NCI-H748 treated with DMSO at 0.1 percent for 48 hours (cell line): ENCODE measurements at places on chromosomes 7 and 10.

DNA sequence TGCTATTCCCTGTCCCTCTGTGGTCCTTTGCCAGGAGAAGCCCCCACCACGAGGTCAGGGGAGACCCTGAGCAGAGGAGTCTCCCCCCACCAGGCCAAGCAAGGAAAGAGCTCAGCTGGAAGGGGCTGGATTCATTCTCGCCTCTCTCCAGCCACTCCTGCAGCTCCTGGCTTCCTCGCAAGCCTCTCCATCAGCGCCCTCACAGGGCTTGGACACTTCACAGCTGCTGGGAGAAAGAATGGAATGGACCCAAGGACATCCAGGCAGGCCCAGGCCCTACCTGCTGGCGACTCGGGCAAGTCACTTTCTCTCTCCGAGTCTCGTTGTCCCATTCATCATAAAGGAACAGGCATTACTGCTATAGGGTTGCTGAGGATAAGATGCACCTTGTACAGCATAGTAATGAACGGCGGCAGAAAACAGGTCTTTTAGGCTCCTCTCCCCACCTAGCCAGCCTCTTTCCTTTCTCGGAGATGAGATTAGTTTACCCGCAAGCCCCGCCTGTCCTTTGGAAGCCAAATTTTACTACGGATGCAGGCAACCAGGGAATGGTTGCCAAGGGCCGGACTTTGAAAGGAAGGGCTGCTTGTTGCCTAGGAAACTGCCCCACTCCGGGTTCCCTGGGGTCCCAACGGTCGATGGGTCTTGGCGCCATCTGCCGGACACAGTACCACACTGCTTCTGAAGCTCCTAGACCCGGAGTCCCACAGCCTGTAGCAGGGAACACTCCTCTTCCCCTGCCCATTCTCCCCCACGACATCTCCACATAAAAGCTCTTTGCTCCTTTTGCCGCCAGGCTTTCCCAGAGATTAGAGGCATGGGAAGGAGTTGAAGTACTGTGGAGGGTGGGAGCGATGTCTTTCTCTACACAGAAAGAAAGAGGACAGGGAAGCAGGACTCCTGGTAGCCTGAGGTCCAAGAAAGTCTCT is 22.3 kb downstream of the IMPDH1 start:
- DNase-seq = peak; percentile 82

GRCh38 chr7:50267525-50268041 is 36.9 kb upstream of the IKZF1 start:
- DNase-seq = no peak

DNA sequence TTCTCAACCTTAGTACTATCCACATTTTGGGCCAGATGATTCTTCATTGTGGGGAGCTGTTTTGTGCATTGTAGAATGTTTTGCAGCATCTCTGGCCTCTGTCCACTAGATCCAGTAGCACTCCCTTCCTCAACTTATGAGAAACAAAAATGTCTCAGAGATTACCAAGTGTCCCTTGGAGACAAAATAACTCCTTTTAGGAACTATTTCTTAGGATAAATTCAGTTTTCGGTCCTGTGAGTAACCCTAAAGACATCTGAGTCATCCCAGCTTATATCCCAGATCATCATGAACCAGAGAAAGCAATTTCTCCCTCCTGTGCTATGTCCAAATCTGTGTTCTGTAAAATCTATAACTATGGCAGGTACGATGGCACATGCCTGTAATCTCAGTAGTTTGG is 266.6 kb upstream of the PHYHIPL start:
- DNase-seq = no peak

GRCh38 chr7:18648849-18649758 is 153.6 kb downstream of the HDAC9 start:
- DNase-seq = no peak

DNA sequence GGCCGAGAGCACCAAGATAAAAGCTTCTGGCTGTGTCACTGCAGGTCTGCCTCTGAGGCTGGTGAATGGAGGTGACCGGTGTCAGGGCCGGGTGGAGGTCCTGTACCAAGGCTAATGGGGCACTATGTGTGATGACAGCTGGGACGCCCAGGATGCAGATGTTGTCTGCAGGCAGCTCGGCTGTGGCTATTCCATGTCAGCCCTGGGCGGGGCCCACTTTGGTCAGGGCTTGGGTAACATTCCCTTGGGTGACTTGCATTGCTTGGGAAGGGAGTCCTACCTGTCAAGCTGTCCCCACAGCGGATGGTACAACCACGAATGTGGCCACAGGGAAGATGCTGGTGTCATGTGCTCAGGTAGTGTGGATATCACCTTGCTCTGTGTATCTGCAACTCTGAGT is 8.0 kb downstream of the DMBT1 start:
- DNase-seq = no peak

DNA sequence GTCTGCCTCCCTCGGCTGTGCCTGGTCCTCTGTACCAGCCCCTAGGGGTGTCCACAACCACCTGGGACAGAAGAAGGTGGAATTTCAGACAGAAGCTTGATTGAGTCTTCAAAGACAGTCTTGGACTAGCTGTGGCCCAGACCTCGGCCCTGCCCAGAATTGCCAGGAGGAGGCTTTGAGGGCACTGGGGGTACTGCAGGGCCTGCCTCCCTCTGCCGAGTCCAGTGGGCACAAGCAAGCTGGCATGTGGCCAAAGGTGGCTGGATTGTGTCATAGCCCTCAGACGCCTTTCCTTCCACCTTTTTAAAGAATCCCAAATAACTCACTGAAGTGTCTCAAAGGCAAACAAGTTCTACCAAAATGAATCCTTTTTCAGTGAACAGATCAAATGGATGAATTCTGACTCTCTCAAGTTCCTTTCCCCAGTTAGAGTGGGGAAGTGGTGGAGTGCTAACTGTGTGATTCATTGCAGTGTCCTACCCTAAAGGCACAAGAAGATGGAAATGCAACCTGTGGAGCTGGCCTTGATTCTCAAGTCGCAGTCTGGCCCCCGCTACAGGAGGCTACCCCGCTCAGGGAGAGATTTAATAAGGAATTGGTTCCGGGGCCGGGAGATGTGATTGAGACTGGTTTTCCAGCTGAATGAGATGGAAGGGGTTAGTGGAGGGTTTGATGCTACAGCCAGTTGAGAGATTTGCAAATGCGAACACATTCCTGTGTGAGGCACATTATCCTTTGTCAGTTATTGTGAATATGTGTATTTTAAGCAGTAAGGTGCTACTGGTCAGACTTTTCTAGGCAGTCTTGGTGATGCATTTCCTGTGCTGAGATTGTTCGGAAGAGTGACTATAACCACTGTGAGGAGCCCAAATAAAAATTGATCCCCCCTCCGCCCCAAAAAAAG is 28.8 kb upstream of the SLC26A4 start:
- no peak for DNase-seq

DNA sequence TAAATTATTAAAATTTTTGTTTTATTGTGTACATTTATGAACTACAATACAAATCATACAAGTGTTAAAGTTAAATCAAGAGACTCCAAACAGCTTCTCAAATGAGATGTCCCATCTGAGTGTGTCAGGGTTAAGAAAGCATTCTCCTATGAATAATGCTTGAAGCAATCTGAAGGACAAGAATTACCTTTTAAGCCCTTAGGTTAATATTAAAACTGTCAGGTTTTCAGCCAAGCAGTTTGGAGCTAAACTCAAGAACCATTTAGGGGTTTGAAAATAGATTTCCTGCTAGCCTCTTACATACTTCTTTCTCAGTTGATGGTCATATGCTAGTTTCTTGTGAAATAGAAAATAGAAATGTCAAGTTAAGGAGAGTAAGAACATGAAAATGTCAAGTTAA is 38.3 kb downstream of the LIPJ start:
- no peak for DNase-seq

- no peak for DNase-seq
Observed at GRCh38 chr10:73780966-73781365, 882 bp upstream of the CHCHD1 start.

DNA sequence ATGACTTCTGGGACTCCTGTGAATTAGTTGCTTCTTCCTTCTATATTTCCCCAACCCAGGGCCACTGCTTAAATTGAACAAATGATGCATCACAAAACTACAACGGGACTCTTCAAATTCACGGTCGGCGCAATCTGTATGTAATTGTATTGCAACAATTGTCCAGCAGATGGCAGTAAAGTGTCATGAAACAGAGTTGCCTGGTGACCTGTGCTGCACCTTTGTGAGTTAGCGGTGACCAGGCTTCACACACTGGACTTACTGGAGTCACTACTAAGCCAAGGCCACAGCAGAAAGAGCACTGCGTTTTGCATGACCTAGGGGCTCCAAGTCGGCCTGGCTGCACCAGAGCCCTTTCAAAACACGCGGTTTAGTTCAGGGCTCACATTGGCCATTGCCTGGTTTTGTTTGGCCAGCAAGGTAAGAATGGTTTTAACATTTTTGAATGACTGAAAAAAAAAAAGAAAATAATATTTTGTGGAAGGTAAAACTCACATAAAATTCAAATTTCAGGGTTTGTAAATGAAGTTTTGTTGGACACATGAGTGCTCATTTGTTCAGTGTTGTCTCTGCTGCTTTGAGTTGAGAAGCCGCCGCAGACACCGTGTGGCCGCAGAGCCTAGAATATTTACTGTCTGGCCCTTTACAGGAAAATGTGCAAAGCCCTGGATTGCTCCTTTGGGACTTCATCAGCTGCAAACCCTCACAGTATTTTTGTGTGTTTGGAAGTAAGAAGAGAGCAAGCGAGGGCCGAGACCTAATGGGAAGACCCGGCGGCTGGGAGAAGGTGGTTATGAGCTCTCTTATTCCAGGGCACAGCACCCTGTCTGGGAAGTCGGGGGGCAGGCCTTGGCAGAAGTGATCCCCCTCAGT is 23.2 kb upstream of the ZNF32 start:
- DNase-seq = peak; percentile 29

GRCh38 chr10:79289801-79290200 is 57.5 kb upstream of the PPIF start:
- DNase-seq = no peak

GRCh38 chr10:122962405-122962804 is 8.4 kb upstream of the C10orf88 start:
- no peak for DNase-seq

DNA sequence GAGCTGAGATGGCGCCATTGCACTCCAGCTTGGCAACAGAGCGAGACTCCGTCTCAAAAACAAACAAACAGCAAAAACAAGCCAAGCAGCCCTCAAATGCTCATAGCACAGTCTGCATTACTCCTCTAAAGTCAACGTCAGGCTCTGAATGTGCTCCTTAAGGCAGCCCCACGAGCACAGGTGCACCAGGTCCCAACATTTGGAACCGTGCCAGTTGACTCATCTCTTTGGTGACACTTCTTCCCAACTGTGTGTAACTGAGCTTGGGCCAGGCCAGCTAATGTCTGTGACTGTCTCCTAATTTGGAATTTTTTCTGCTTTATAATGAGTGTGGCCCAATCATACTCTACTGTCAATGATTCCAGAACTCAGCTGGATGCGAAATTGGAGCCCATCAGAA is 66.3 kb upstream of the EFCAB10 start:
- peak; percentile 15 for DNase-seq

DNA sequence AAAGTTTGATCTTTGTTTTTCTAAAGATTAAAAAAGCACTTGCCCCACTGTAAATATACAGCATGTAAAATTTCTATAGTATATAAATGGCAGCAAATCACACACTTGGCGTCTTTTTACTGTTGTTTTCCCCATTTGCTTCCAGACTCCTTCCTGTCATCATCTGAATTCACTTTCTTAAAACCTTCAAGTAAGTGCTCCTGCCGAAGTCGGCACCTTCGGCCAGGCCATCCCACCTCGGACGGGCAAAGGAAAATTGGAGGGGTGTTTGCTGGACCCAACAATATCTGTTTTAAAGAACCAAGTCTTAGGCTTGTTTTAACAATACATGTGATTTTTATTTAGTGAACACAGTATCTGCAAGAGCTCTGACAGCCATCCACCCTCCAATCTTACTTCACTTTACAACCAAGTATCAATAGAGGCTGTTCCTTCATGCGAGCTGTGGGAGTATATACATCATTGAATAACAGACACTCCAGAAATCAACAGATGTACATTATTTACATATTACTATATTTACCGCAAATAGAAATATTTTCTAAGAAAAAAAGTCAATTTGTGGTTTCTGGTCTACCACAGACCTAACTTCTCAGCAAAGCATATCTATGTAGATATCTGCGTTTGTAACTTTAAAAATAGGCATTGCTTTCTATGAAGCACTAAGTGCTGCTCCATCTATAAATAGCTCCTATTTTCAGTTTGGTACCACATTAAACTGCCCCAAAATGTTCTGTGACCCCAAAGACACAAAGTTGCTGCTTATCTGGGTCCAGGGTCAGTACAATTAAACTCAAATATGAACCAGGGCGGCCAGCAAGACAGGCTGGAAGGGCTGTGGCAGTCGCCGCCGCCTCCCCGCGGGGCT is 110.7 kb downstream of the CYTH3 start:
- DNase-seq = no peak

DNA sequence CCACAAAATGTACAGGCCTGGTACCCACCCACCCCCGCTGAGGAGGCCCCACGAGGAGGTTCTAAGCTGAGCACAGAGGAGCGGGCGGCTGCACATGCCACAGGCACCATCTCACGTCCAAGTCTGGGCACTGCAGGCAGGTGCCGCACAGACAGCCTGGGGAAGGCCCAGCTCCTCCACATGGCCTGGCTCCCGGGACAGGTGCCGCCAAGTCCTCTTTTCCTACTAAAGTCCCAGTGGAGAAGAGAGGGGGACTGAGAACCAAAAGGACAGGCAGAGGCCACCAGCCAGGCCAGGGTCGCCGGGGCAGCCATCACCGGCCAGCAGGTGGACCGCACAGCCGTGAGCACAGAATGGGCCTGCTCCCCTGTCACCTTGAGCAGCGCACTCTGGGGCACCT is 91.1 kb downstream of the MAD1L1 start:
- DNase-seq = no peak

DNA sequence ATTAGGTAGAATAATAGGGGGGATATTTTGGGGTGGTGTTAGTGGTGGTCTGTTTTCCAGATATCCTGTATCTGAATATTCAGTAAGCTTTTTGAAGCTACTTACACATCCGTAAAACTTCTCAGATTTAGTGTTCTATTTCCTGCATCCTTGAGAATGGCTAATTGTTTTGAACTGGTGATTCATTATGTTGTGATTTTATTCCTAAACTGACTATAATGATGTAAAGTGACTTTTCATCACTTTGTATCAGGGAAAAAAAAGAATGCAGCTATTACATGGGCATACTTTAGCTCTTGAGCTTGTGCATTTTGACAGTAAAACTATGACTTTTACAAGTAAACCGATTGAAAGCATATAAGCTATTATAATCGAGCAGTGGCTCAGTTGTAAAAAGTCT is 18.2 kb downstream of the WAC start:
- no peak for DNase-seq
